ENCODE measurements at places on chromosomes 7 and 10.

DNA sequence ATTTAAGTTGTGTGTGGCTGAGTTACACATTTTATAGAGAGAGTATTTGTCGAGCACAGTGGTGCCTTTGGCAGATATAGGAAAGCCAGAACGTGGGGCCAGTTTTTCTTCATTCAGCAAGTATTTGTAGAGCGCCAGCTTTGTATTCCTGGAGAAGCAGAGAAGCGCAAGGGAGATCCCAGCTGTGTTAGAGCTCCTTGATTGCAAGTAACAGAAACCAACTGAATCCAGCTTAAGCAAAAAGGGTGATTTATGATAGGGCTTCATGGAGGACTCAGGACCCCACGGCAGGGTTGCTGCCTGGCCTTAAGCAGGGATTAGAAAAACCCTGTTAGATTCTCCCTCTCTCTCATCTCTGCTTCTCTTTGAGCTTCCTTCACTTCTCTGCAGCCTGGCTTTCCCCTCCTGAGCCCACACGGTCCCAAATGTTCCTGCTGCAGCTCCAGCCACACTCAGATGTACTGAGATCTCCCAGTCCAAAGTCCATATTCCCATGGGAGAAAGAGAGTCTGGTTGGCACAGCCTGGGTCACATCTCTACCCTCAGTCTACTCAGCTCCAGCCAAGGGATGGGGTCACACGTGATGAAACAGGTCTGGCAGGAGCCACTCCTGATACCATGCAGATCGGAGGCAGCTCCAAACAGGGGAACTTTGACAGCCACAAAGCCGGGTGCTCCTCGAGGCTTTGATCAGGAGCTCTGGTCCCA, 16.7 kb downstream of the UBTD1 start:
- peaks cover 2% of the 10 kb centered on the region for H3K4me1 ChIP-seq
- H3K27me3 ChIP-seq: no peaks in the 10 kb centered on the region
- no peaks in the 10 kb centered on the region for H3K36me3 ChIP-seq
- H3K27ac ChIP-seq: no peak overlapping the region
- no peak overlapping the region for H3K4me3 ChIP-seq
- DNase-seq: no peak

DNA sequence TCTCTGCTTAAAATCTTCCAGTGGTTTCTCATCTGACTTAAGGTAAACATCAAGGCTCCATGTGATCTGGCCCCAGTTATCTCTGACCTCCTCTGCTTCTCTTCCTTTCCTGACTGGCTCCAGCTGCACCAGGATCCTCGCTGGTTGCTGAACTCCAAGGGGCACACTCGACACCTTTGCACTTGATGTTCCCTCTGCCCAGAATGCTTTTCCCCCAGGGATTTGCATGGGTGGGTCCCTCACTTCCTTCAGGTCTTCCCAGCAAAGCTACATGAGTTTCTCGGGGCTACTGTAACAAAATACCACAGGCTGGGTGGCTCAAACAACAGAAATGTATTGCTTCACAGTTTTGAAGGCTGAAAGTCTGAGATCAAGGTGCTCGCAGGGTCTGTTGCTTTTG, 166.0 kb upstream of the CDCA7L start:
- H3K27me3 ChIP-seq: no peaks in the 10 kb centered on the region
- DNase-seq: no peak
- no peak overlapping the region for H3K4me3 ChIP-seq
- no peaks in the 10 kb centered on the region for H3K4me1 ChIP-seq

GRCh38 chr7:158753900-158754299, 49.3 kb upstream of the NCAPG2 start:
- no peak overlapping the region for H3K4me3 ChIP-seq
- H3K36me3 ChIP-seq: peaks cover 5% of the 10 kb centered on the region
- no peak overlapping the region for H3K27ac ChIP-seq

DNA sequence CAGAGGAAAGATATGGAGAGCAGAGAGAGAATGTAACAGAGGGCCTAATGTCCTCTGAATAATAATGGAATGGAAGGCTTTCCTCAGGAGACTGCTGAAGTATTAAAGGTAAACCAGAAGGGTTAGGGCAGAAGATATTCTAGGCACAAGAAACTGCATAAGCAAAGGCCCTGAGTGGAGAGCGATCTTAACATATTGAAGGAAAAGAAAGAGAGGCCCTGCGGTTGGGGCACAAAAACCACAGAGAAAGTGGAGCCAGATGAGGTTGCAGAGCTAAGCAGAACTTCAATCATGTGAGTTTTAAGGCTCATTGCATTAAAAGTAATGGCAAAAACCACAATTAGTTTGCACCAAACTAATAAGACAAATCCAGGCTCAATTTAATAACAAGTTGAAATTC, 115.8 kb upstream of the VSTM2A start:
- no peak overlapping the region for H3K27ac ChIP-seq
- DNase-seq: no peak
- H3K4me1 ChIP-seq: no peaks in the 10 kb centered on the region
- no peaks in the 10 kb centered on the region for H3K27me3 ChIP-seq

DNA sequence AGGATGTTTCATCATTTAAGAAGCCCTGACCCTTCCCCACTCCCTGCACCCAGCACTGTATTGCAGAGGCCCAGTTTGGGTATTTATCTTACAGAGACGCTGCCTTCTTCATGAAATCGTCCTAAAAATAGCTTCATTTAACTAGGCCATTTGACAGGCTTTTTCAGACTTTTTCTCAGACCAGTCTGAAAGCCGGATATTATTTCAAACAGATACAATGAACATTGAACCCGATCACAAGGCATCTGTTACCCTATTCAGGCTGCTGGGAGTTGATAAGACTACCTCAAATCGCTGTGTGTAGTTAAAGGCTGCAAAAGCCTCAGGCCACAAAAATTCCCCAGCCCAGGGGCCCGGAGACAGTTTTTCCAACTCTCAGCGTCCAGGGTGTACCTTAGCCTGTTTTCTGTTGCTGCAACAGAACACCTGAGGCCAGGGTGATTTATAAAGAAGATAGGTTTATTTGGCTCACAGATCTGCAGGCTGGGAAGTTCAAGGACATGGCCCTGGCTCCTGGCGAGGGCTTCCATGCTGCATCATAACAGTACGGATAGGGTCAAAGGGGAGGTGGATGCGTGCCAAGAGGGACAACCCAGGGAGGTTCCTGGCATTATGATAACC, 130.7 kb upstream of the SH2B2 start:
- no peak for DNase-seq
- no peak overlapping the region for H3K27ac ChIP-seq
- peaks cover 3% of the 10 kb centered on the region for H3K4me1 ChIP-seq
- no peak overlapping the region for H3K4me3 ChIP-seq

- no peak for DNase-seq
- peaks cover 9% of the 10 kb centered on the region for H3K36me3 ChIP-seq
- H3K27ac ChIP-seq: no peak overlapping the region
- H3K4me1 ChIP-seq: peaks cover 3% of the 10 kb centered on the region
- H3K4me3 ChIP-seq: no peak overlapping the region
Measured at GRCh38 chr7:75039166-75039565, 34.4 kb downstream of the RCC1L start.

DNA sequence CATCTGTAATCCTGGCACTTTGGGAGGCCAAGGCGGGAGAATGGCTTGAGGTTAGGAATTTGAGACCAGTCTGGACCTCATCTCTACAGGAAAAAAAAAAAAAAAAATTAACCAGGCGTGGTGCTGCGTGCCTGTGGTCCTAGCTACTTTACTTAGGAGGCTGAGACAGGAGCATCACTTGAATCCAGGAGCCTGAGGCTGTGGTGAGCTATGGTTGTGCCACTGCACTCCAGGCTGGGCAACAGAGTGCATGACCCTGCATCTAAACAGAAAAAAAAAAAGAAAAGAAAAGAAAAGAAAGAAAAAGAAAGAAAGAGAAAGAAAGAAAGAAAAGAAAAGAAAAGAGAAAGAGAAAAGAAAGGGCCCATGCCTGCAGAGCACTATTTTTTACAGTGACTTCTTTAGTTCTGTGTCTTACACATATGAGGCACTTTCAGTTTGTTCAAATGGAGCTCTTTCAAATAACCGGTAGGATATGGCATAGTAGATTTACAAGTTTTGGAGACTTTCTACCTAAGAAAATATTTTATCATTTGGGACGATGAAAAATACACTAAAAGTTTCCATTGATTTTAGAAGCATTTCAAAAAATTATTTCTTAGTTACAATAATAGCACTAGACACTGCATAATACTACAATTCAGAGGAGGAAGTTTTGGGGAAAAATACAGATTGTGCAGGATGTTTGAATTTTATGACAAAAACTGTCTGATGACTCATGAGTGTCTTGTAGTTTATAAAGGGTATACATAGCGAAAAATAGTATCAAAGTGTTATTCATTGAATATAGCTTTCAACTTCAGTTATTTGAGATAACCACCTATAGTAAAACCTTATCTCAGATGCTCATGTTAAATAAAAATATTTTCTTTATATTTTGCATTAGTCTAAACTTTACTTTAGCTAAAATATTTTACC, 75.9 kb downstream of the MDFIC start:
- H3K27ac ChIP-seq: no peak overlapping the region
- H3K4me3 ChIP-seq: no peak overlapping the region
- no peaks in the 10 kb centered on the region for H3K27me3 ChIP-seq
- no peak for DNase-seq
- no peaks in the 10 kb centered on the region for H3K36me3 ChIP-seq

- no peak overlapping the region for H3K4me3 ChIP-seq
- no peaks in the 10 kb centered on the region for H3K36me3 ChIP-seq
- H3K4me1 ChIP-seq: no peaks in the 10 kb centered on the region
- H3K27me3 ChIP-seq: no peaks in the 10 kb centered on the region
Measured at GRCh38 chr7:34396437-34397064, 261.5 kb upstream of the NPSR1 start.
